Stimulated activated CD8-positive, alpha-beta memory T cell treated with anti-CD3 and anti-CD28 coated beads, Interleukin-4, amount 100 ng/mL, for 48 hours (primary cell): ENCODE measurements at places on chromosomes 7 and 10.

DNA sequence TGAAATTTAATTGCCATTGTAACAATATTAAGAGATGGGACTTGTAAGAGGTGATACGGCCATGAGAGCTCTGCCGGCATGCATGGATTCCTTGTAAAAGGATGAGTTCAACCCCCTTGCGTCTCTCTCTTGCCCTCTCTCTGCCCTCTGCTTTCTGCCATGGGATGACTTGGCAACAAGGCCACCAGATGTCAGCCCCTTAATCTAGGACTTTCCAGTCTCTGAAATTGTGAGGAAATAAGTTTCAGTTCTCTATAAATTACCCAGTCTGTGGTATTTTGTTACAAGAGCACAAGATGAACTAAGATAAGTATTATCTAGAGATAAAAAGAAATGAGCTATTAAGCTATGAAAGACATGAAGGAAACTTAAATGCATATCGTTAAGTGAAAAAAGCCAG, 145.7 kb upstream of the AHR start:
- DNase-seq = no peak

DNA sequence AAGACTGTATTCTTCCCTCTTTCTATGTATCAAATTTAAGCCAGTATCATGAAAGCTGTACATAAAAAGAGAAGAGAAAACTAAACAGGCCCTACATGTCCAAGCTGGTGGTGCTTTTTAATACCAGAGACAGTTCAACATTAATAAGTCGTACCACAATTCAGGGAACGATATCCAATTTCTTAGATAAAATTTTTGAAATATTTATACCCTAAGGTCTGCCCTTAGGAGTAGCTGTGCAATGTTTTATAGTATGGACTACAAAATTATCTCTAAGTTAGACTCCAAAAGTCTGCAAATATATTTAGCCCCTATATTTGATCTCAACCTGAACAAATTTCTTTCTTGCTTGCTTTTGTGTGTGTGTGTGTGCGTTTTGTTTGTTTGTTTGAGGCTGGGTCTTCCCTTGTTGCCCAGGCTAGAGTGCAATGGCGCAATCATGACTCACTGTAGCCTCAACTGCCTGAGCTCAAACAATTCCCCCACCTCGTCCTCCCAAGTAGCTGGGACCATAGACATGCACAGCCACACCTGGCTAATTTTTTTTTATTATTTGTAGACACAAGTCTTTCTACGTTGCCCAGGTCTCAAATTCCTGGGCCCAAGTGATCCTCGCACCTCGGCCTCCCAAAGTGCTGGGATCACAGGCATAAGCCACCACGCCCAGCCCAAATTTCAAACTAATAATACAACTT, 13.2 kb downstream of the ARHGAP19 start:
- no peak for DNase-seq

DNA sequence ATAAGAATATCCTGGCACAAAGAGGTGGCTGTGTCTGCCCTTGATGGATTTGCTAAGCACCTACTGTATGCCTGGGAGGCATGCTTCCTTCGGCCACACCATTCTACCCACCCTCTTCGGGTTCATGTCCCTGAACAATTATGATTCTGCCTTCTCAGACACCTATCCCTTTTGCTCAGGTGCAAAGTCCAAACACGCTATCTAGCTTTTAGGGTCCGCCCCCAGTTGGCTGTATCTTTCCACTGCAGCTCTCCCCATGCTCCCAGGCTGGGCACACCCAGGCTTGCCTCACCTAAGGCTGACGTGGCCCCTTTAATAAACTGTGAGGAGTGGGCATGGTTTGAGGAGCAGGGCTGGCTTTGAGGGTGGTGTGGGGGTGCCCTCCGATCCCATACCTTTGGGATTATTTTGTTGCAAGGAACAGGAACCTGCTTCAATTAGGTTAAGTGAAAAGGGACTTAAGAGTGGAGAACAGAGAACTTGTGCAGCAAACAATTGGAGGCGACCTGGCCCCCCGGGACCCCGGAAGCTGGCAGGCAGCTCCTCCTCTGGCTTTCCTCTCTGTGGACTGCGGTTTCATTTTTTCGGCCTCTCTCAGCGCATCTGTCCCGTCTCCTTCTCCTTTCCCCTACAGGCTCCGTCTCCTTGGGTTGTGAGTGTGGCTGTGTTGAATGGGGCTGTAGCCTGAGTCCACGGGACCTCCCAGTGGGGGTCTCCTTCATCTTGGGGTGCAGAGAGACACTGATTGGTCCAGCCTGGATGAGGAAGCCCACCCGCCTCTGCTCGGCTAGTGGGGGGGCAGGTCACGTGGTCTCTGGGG, 3.8 kb downstream of the CLIP2 start:
- no peak for DNase-seq

- DNase-seq = no peak
These were observed 146.6 kb downstream of the CTNNA3 start for GRCh38 chr10:67549390-67549789.

- no peak for DNase-seq
These were observed 14.9 kb downstream of the ANKMY2 start for GRCh38 chr7:16630654-16631053.

- no peak for DNase-seq
These were observed 90.7 kb upstream of the KIAA1217 start for GRCh38 chr10:24118246-24118645.

- no peak for DNase-seq
These were observed 240.7 kb downstream of the ANK3 start for GRCh38 chr10:60149003-60149402.

DNA sequence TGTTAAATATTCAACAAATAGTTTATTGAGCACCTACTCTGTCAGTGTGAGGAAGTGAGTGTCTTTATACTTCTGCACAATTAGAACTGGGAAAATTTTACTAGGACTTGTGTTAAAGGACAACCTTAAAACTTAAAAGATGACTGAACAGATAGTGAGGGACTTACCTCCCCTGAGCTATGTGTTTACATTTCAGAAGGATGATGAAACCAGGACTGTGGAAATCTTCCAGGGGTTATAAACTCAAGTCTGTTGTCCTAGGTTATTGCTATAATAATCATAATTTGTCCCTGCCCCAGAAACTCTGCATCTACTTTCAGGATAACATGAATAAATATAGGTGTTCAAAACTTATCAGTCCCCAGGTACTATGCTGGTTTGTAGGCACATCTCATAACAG, 261.0 kb upstream of the MKLN1 start:
- no peak for DNase-seq

- DNase-seq = no peak
These were observed 70.7 kb upstream of the LRRC18 start for GRCh38 chr10:49010295-49010694.

DNA sequence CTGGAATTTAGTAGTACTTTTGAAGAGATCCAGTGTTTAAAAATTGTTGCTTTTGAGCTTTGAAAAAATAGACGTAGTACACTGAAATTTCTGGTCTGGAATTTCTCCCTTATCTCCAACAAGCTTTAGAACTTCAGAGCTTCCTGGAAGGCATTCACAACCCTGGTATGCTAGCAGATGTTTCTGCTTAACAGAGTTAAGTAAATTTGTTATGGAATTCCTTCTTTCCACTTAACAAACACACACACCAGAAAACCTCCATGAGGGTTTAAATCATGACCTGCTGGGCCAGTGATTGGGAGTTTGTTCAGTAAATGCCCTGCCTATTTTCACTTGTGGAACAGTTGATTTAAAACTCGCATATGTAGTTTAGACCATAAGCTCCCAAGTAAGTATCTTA, 13.7 kb downstream of the ASB15 start:
- no peak for DNase-seq

- no peak for DNase-seq
These were observed 2.0 kb downstream of the MICALL2 start for GRCh38 chr7:1457059-1457948.

DNA sequence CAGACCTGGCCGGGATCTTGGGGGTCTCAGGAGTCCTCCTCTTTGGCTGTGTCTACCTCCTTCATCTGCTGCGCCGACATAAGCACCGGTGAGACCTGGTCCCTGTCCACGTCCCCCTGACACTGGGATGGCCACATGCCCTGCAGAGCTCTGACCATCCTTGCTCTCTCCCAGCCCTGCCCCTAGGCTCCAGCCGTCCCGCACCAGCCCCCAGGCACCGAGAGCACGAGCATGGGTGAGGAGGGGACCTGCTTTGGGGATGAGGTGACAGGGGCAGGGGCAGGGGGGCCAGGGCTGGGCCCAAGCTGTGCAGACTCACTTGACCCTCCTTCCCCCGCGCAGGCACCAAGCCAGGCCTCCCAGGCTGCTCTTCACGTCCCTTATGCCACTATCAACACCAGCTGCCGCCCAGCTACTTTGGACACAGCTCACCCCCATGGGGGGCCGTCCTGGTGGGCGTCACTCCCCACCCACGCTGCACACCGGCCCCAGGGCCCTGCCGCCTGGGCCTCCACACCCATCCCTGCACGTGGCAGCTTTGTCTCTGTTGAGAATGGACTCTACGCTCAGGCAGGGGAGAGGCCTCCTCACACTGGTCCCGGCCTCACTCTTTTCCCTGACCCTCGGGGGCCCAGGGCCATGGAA, 959 bp downstream of the PVRIG start:
- DNase-seq = no peak

- no peak for DNase-seq
These were observed 67.6 kb downstream of the C10orf120 start for GRCh38 chr10:122632031-122632430.

DNA sequence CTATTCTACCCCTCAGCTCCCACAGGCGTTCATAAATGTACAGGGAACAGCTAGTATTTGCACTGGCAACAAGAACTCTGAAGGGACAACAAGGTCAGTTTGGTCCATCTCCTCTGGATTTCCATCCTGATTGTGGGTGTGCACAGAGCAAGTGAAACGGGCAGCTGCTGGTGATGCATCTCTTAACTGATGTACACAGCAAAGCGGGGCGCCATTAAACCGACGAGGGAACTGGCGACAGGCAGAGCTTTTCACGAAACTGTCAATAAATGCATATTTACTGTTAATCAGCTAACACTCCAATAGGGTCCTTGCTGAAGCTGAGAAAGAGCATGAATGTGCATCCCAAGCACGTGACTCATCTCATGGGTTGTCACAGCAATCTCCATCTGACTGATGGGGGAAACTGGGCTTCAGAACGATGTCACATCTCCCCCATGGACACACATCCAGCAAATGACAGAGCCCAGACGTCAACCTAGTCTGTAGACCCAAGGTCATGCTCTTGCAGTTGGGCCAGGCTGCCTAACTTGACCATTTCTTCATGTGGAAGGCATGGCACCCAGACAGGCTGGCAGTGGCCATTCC, 54.2 kb downstream of the FAM53B start:
- DNase-seq = peak; percentile 65

DNA sequence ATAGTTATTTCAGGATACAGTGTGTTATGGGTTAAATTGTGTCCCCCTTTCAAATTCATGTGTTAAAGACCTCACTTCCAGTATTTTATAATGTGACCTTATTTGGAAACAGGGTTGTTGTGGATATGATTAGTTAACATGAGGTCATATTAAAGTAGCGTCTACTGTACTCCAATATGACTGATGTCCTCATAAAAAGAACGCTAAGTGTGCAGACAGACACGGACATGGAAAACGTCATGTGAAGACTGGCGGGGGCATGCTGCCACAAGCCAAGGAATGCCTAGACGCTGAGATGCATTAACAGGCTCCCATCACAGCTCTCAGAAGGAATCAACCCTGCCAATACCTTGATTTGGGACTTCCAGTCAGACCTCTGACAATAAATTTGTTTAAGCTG, 1.5 kb upstream of the WDR37 start:
- DNase-seq = no peak

- DNase-seq = no peak
These were observed 327.0 kb downstream of the RNLS start for GRCh38 chr10:88256013-88256680.

DNA sequence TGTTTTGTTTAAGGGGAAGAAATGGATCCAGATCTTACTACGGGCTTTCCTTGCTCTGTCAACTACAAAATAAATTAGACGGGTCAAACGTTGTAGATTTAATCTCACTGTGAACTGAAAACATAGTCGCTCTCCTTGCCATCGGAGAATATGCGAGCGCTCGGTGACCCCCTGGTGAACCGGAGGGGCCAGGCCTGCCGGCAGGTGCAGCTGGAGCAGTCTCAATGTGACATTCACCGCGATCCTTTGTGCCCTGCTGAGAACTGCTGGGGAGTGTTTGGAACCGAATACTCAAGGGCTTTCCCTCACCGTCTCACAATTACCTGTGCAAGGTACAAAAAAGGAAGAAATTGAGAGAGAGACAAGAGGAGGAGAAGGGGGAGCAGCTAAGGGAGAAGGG, 174.1 kb upstream of the GPR26 start:
- DNase-seq = no peak

- DNase-seq = no peak
These were observed 107.7 kb upstream of the ANK3 start for GRCh38 chr10:60497364-60497763.

GRCh38 chr7:41113719-41114118, 589.2 kb downstream of the INHBA start:
- no peak for DNase-seq

DNA sequence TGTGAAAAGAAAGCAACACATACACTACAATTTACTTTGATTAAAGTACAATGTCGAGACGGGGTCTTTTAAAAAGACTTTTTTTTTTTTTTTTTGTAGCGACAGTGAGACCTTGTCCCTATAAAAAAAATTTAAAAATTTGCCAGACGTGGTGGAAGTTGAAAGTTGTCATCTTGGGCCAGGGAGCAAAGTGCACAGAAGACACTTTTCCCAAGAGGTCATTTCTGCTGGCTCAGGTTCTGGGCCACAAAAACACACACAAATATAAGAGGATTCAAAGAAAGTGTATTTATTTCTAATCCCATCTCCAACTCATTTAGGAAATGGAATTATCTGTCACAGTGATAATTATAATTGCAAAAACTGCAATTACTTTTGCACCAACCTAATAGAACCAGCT, 24.7 kb downstream of the SLC26A3 start:
- DNase-seq = no peak

- no peak for DNase-seq
These were observed 118.1 kb downstream of the TYW1B start for GRCh38 chr7:72709909-72710308.

DNA sequence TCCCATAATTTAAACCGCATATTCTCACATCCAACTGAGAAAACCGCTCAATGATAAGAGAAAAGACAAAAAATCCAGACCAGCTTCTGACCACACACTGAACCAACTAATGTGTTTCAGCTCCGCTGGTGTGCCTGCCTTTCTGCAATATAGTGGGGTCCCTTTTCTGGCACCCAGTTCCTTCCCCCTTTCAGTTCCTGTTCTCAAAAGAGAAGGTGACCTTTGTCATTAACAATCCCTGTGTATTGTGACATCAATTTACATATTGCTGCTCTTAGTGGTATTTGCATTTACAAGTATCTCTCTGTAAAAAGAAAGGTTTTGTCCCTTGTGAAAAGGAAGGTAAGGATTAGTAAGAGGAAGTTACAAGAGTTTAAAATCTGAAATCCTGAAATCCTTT, 1.4 kb downstream of the PPP1R17 start:
- DNase-seq = no peak

GRCh38 chr7:16838386-16838785, 33.6 kb upstream of the AGR2 start:
- DNase-seq = no peak

GRCh38 chr10:86711513-86712316, 43.4 kb downstream of the LDB3 start:
- DNase-seq = peak; percentile 62

GRCh38 chr10:131391936-131392335, 80.4 kb upstream of the TCERG1L start:
- DNase-seq = no peak
